Urinary bladder (tissue), 4 donors: ENCODE measurements at places on chromosomes 1 and 21.

- no peak for DNase-seq
Measured at GRCh38 chr1:67978890-67979516, 71.4 kb downstream of the DIRAS3 start.

DNA sequence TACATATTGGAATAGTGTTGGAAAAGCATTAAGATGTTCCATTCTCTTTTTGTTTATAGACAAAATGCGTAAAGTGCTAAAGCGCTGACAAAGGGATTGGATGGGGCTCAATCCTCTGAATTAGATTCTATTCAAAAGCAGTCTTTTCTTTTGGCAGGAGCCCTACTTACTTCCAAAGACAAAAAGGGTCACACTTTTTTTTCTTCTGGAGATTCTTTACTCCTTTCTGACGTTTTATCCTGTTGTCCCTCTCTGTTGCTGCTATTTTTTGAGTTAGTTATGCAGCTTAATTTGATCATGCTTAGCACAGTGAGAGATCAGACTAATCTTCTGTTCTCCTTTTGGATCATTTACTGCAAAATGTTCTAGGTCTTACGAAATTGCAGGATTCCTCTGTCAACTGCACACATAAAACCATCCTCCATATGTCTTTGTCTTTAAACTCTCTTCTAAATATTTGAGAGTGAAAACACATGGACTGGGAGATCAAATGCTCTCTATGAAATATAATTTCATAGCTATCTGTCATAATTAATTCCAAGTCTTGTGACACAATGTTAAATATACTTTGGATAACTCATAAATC is 656.4 kb upstream of the ADGRL2 start:
- no peak for DNase-seq

GRCh38 chr1:110483308-110483685 is 32.3 kb downstream of the PROK1 start:
- no peak for DNase-seq

DNA sequence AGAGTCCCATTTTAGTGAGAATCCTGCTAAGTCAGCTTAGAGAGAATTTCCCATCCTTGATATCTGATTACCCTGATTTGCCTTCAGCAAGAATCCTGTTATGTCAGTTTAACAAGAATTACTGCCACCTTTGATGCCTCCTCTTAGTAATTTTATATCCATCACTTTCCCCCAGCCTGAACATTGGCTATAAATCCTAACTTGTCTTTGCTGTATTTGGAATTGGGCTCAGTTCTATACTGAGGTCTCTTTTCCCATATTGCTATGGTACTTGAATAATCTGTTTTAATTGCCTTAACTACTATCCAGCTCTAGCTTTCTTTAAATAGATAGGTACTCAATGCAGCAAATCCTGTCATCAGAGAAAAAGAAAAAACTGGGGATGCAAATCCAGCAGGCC is 842.0 kb upstream of the ADAMTS5 start:
- DNase-seq = no peak
